Activated CD8-positive, alpha-beta T cell treated with anti-CD3 and anti-CD28 coated beads, Interleukin-2, amount 10 ng/mL, durations not matched to agents 7 days and 5 days (primary cell): ENCODE measurements at places on chromosomes 5 and 9. TPM values are rescaled to one million over a fixed set of nuclear protein-coding genes. Genes with fewer than 3 reads are reported as not detected.

- DNase-seq, result peak; percentile 47
- H3K36me3 ChIP-seq, result no peaks in the 10 kb centered on the region
- peaks cover 15% of the 10 kb centered on the region for H3K4me1 ChIP-seq
- H3K27me3 ChIP-seq, result peaks cover 14% of the 10 kb centered on the region
- H3K27ac ChIP-seq, result no peak overlapping the region
Measured at GRCh38 chr9:122360891-122361290, 9.9 kb upstream of the PTGS1 start.

DNA sequence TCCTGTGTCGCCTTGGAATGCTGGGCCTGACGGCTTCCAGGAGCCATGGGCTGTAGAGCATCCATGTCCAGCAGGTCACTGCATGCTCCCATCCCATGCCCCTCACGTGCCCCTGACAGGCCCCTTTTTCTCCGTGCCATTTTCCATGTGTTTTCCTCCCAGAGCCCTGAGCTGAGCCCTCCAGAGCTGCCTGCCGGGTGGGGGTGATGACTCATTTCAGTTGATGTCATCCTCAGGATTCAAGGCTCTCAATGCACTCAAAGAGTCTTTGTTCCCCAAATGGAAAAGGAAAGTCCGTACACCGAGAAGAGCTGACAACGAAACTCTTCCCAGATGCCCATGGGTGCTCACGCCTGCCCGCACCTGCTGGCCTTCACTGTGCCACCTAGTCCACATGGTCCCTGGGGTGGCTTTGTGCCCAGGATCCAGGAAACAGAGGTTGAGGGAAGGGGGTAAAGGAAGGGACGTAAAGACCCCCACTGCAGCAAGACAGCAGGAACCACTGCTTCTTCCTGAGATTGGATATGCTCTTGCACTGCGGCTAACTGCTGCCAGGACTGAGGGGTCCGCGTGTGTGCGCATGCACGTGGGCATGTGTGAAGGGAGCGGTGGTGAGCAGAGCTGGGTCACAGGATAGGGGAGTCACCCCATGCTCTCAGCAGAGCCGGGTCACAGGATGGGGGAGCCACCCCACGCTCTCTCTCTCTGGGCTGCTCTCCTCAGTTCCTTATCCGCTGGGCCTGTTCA is 27.6 kb downstream of the COL15A1 start:
- H3K27me3 ChIP-seq, result peaks cover 13% of the 10 kb centered on the region
- H3K4me1 ChIP-seq, result peaks cover 10% of the 10 kb centered on the region

- H3K4me3 ChIP-seq, result no peak overlapping the region
- no peaks in the 10 kb centered on the region for H3K4me1 ChIP-seq
- DNase-seq, result no peak
- no peak overlapping the region for H3K27ac ChIP-seq
Measured at GRCh38 chr9:82140471-82140870, 151.9 kb downstream of the SPATA31D1 start.

DNA sequence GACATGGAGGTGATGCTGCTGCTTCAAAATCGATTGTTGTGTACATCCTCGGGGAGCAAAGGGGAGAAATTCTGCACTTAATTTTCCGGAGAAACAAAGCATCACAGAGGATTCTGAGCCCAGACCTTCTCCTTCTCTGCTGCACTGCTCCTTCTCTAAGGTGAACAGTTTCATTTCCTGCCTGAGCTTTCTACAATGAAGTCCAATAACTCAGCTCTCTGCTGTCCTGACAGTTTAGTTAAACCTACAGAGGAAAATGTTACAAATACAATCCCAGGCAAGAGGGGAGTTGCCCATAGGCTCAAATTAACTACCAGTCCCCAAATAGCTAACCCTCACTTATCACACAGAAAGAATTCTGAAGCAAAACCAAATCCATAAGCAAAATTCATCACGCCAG is 206.3 kb downstream of the EFNA5 start:
- H3K27me3 ChIP-seq, result peaks cover 4% of the 10 kb centered on the region
- no peak overlapping the region for H3K4me3 ChIP-seq
- H3K36me3 ChIP-seq, result no peaks in the 10 kb centered on the region
- DNase-seq, result no peak

Gene LECT2
- total RNA-seq, result not detected

- peaks cover under 1% of the 10 kb centered on the region for H3K4me1 ChIP-seq
- DNase-seq, result no peak
- H3K27me3 ChIP-seq, result no peaks in the 10 kb centered on the region
Measured at GRCh38 chr5:78367318-78367991, 7.0 kb downstream of the SCAMP1 start.

Gene NSG2
- total RNA-seq, result not detected

DNA sequence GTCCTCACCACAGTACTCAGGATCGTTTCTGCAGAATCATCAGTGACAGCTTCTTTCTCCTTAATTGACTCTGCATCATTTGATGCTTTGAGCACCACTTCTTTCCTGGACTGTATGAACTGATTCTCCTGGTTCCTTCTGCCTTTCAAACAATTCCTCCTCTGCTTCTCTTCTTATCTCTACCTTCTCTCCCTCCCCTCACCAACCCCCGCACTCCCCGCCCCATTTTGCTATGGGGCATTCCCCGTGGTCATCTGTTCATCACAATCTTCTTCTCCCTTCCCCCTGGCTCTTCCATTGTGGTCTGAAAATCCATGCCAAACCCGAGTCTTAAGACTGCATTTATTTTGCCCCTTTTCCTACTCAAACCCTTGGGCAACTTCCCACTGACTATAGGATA is 57.9 kb downstream of the FAM78A start:
- H3K27ac ChIP-seq, result no peak overlapping the region
- no peak for DNase-seq
- H3K4me3 ChIP-seq, result no peak overlapping the region
- no peaks in the 10 kb centered on the region for H3K4me1 ChIP-seq
- H3K36me3 ChIP-seq, result peaks cover 52% of the 10 kb centered on the region

DNA sequence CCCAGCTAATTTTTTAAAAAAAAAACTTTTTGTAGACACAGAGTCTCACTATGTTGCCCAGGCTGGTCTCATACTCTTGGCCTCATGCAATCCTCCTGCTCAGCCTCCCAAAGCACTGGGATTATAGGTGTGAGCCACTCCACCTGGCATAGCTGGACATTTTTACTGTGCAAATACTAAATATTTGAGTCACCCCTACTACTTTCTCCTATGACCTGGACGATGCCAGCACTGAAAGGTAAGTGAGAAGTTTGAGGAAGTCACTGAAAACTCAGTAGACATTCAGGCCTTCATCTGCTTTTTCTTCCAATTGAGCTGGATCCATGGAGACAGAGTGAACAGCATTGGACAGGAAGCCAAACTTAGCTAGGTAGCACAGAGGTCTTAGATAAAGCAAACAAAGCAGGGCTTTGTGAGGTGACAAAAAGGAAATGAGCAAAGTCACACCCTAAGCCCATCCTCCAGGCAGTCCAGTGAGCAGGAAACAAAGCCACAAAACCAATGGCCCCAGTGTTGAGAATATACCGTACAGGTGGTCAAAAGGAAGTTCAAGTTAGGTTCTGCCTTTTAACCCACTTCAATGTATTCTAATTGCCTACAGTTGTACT is 192.6 kb upstream of the RASA1 start:
- H3K27me3 ChIP-seq, result no peaks in the 10 kb centered on the region
- peaks cover 55% of the 10 kb centered on the region for H3K4me1 ChIP-seq
- peaks cover 23% of the 10 kb centered on the region for H3K36me3 ChIP-seq
- H3K4me3 ChIP-seq, result peak overlapping the region; percentile 41
- H3K27ac ChIP-seq, result peak overlapping the region; percentile 95

DNA sequence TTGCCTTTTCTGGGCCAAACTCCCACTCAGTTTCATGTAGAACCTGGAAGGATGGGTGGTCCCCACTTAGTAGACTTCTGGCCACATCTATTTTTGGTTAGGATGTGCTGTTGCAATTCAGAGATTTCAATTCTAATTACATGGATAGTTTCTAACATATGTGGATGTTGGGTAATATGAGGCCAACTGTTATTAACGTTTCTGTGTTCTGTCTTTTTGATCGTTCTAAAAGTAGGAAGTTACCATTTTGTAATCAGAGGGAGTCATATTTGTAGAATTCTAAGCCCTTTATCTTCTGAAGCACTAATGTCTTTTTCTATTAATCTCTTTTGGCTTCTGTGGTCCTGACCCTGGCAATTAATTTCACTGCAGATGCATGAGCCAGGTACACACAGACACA is 141.6 kb upstream of the SPEF2 start:
- H3K27me3 ChIP-seq, result peaks cover 2% of the 10 kb centered on the region
- H3K36me3 ChIP-seq, result peaks cover 15% of the 10 kb centered on the region
- H3K4me1 ChIP-seq, result peaks cover 11% of the 10 kb centered on the region
- H3K4me3 ChIP-seq, result no peak overlapping the region
- DNase-seq, result no peak

Gene AMBP
- total RNA-seq, result not detected

Gene REEP5
- total RNA-seq, result 77.6 TPM

DNA sequence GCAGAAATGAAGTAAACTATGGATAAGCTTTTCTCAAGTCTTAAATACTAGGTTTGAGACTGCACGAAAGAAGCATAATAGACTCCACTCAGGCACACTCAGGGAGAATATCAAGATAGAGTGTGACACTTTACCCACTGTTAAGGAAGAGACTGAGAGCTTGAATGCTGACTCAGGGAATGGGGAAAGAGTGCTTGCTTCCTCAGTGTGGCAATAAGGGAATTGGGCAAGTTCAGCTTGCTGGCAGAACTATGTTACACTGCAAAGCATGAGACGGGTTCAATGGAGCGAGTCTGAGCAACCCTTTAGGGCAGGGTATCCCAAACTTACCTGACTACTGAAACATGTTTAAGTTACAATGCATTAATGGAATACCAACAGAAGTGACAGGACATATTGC is 237.7 kb upstream of the MEF2C start:
- no peak overlapping the region for H3K27ac ChIP-seq
- H3K27me3 ChIP-seq, result no peaks in the 10 kb centered on the region
- no peak overlapping the region for H3K4me3 ChIP-seq
- H3K4me1 ChIP-seq, result no peaks in the 10 kb centered on the region
- DNase-seq, result no peak
- no peaks in the 10 kb centered on the region for H3K36me3 ChIP-seq

DNA sequence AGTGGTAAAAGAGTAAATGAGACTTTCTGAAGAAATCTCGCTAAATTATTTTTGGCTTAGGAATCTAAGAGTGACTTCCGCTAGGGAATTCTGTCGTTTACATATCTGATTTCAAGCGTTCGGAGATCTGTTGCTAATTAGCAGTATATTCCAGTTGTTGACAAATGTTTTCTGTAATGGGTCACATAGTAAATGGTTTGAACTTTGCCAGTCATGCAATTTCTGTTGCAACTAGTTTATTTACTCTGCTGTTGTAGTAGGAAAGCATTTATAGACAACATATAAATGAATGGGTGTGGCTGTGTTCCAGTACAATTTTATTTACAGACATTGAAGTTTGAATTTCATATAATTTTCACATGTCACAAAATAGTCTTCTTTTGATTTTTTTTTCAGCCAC is 57.4 kb upstream of the JAK2 start:
- no peaks in the 10 kb centered on the region for H3K36me3 ChIP-seq
- H3K27ac ChIP-seq, result no peak overlapping the region
- no peaks in the 10 kb centered on the region for H3K27me3 ChIP-seq
- H3K4me3 ChIP-seq, result no peak overlapping the region
